Glomerular endothelial cell (primary cell): ENCODE measurements at places on chromosomes 7 and 10.

- DNase-seq, result no peak
Observed at GRCh38 chr10:106734220-106734619, 430.3 kb downstream of the SORCS1 start.

- DNase-seq, result no peak
Observed at GRCh38 chr7:137003086-137003485, 134.6 kb downstream of the CHRM2 start.

- no peak for DNase-seq
Observed at GRCh38 chr10:4448030-4448429, 378.0 kb upstream of the AKR1E2 start.

- DNase-seq, result peak; percentile 80
Observed at GRCh38 chr7:47786557-47787248, 161.6 kb downstream of the PKD1L1 start.

- no peak for DNase-seq
Observed at GRCh38 chr7:149605696-149606095, 108.1 kb upstream of the ZNF746 start.

- no peak for DNase-seq
Observed at GRCh38 chr10:86254526-86255174, 111.9 kb downstream of the GRID1 start.

DNA sequence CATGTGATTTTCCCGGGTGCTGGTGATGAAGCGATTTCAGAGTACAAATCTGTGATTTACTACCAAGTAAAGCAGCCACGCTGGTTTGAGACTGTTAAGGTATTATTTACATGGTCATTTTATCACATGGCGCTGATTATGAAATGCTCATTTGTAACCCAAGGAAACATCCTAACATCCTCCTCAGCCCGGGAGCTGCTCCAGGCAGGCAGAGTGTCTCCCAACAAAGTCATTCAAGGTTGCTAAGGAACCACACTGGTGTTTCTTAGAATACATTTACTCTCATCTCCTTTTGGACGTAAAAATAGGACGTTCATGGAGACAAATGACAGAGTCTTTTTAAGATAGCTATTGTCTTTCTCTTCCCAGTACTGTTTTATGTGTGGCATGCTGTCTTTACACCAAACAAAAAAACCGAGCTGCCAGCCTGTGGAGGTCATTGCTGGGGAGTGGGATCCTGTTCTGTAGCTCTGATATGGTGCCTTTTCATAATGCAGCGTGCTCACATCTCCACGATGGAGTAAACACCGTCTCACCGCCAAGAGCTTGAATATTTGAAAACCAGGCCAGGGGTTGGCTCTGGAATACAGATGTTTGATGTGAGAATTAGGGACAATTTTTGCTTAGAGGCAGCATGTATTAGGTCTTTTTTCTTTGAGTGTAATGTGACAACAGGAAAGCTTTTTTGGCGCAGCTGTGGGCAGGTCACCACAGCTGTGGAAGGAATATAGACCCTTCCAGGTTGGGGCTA, 119.6 kb downstream of the DOCK1 start:
- no peak for DNase-seq

GRCh38 chr10:30420766-30421165, 13.2 kb upstream of the MAP3K8 start:
- DNase-seq, result no peak

- DNase-seq, result no peak
Observed at GRCh38 chr10:103044942-103045489, 126.9 kb downstream of the CNNM2 start.

GRCh38 chr10:69807696-69808095, 6.0 kb downstream of the COL13A1 start:
- no peak for DNase-seq

DNA sequence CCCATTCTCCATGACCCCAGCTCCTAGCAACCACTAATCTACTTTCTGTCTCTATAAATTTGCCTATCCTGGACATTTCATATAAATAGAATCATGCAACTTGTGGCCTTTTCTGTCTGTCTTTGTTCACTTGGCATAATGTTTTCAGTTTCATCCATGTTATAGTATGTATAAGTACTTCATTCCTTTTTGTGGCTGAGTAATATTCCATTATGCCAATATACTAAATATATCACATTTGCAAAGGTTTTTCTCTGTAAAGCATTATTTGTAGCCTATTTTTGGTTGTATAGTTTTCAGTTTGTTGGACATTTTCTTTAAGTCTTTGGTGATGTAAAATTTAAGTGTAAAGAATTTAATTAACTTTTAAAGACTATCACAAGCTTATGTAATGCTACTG, 2.2 kb downstream of the PTPRZ1 start:
- no peak for DNase-seq

GRCh38 chr7:54864663-54865062, 105.7 kb upstream of the SEC61G start:
- DNase-seq, result no peak

DNA sequence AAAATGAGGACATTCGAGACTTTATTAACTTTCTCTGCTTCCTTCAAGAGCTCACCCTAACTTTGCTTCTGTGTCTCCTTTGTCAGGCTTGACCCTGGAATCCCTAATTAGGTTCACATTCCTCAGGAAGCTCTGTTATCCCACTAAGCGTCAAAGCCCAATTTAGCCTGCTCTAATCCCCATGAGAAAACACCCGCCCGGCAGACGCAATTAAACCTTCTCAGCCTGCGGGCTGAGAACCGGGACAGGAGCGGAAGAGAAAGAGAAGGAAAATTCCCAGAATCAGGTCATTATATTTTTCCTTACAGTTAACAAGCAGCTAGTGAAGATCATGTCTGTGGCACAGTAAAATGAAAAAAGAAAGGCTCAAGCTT, 93.0 kb downstream of the TNS3 start:
- no peak for DNase-seq
